Esophagus squamous epithelium (tissue), 5 donors: ENCODE measurements at places on chromosomes 5 and 9.

DNA sequence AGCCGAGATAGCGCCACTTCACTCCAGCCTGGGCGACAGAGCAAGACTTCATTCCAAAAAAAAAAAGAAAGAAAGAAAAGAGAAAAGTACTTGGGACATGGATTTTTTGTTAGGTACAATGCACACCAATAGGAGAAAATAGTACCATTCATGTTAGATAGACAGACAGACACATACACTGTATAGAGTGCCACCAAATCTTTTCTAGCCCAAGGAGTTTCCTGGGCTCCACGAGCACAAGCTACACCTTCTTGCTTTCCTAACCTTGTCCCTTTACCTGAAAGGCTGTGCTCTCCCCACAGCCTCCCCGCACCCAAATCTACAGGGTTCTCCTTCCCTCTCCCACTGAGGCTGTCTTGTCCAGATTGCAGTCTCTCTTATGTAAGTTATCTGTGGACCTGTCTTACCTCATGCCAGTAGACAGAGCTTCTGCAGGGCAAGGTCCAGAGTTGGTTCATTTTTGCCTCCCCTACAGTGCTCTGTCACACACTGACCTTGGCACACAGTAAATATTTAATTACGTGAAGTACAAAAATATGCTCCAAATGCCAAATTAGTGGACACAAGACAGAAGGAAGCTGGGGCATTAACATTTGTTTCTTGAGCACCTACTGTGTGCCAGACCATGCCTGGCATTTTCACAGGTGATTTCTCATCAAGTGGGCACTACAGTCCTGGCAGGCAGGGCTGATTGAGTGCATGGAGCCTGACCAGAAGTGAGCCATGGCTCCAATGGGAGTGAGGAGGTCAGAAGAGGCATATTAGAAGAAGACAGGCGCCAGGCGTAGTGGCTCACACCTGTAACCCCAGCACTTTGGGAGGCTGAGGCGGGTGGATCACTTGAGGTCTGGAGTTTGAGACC, 5.9 kb downstream of the ALAD start:
- no peak for DNase-seq

DNA sequence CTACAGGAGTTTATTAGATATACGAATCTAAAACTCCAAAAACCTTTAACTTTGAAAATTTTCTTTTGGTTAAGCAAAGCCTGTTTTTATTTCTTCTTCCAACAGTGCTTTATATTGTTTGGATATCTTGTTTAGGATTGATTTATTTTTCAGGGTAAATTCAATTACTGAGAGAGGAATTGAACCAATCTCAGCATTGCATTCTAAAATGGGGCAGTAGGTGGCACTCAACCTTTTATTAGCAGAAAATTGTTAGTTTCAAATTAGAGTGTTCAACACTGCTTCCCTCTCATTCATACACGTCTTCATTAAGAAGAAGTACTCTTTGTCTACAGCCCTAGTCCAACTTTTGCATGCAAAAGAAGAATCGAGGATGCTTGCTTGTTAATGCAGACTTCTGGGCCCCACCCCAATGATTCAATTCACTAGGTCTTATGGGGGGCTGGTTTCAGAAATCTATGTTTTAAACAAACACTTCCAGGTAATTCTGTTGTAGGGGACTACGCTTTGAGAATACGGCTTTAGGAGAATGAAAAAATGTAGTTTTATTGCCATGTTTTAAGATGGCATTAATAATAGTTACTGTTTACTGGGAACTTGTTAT, 26.6 kb downstream of the MRPL22 start:
- no peak for DNase-seq

DNA sequence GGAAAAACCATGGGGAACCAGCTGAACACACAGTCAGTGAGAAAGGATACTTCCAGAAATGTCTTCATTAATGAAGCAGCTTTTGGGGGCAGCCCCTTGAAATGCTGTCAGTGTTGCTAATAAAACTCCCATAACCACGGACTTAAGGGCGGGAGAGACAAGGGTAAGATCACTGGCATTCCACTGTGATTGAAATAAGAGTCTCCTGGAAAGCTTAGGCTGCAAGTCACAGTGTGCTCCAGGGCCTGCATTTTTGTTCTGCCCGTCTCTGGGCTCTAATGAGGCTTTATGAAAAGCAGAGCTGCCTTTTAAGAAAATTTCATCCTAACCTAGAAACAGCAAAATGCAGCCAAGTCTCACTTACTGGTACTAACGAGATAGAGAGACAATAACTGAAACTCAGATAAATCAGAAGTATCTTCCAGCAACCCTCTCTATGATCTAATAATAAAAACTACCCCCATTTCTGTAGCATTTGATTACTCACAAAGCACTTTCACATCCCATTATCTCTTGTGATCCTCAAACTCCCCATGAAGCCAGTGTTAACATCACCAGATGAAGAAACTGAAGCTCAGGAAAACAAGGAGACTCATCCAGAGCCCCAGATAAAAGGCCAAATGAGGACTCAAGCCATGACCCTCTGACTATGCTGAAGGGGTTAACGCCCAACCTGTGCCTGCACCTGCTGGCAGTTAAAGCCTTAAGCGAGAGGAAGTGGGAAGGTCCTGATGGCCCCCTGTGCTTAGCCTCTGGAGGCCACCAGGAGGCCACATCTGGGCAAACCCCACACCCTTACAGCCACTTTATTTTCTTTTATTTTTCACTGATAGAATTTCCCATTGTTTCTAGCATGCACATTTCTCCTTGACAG, 37.5 kb downstream of the SPOCK1 start:
- DNase-seq: no peak

GRCh38 chr9:91681461-91682305, 258.1 kb upstream of the NFIL3 start:
- peak; percentile 11 for DNase-seq

- no peak for DNase-seq
Observed at GRCh38 chr5:31638345-31638744, 586 bp upstream of the PDZD2 start.

DNA sequence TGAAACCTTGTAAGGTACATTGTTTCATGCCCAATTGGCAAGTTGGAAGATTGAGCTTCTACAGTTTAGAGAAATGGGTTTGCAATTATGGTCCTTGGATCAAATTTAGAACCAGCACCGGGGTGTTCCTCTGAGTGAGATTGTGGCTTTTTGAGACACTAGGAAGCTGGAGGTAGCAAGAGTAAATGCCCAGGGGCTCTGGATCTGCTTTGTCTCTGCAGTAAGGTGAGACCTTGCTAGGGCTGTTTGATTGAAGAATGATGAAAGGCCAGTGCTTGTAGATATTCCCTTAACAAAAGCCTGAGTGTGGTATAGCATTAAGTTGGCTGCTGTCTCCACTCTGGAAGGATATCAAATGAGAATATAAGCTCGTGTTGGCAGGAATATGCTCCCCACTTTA, 36.0 kb downstream of the WWC1 start:
- no peak for DNase-seq

DNA sequence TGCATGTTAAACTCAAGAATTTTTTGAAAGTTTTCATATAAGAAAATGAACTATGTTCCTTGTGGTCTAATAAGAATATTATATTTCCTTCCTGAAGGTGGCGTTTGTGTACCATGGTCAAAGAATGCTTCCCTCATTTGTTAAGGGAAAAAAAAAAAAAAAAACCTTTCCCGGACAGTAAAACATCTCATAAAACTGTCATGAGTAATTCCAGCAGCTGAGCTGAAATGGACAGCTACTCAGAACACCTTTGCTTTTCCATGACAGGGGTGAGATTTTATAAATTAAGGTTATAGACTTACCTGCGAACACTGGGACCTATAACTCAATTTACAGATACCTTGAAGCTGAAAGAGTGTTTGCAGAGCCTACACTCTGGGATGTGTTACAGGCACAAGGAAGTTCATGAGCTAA, 113.2 kb upstream of the RANBP3L start:
- no peak for DNase-seq

GRCh38 chr5:176596689-176597416, 13.1 kb downstream of the GPRIN1 start:
- no peak for DNase-seq

- DNase-seq: no peak
Observed at GRCh38 chr9:108016446-108016845, 526.9 kb upstream of the KLF4 start.

DNA sequence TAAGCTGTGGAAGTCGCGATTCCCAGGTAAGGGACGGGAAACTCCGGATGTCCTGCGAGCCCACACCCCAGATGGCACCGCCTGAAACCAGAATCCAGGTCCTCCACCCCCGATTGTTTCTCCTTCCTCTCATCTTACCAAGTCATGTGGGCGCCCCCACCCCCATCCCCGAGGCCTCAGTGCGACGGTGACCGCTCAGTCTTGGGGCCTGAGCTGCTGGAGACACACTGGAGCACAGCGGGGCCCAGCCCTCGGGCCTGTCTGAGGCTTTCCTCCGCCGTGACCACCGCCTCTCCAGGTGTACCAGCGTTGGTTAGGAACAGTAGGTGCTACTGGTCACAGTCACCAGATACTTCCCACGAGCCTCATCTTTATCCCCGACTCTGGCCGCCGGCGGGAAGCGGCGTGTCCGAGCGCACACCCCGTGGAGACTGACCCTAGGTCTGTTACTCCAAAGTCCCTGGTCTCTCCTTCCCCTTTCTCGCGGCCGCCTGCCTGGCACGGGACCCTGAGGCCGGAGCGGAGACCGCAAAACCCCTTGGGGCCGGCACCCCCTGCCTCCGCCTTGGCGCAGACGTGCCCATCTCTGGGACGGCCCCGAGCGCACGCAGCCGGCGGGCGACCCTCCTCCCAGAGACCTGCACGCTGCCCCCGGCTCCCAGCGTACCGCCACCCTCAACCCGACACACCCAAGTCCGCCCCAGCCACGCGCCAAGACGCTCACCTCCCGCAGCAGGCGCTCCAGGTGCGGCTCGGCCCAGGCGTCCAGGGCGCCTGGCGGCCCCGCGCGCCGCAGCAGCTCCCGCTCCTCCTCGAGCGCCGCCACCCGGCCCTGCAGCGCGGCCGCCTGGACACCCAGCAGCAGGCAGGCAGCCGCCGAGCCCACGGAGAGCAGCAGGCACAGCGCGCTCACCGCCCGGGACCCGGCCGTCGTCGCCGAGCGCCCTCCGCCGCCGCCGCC, 733 bp downstream of the COL23A1 start:
- no peak for DNase-seq

- no peak for DNase-seq
Observed at GRCh38 chr9:96021551-96022444, 146.3 kb downstream of the ERCC6L2 start.

- DNase-seq: no peak
Observed at GRCh38 chr9:126965077-126965476, 50.5 kb downstream of the RALGPS1 start.

DNA sequence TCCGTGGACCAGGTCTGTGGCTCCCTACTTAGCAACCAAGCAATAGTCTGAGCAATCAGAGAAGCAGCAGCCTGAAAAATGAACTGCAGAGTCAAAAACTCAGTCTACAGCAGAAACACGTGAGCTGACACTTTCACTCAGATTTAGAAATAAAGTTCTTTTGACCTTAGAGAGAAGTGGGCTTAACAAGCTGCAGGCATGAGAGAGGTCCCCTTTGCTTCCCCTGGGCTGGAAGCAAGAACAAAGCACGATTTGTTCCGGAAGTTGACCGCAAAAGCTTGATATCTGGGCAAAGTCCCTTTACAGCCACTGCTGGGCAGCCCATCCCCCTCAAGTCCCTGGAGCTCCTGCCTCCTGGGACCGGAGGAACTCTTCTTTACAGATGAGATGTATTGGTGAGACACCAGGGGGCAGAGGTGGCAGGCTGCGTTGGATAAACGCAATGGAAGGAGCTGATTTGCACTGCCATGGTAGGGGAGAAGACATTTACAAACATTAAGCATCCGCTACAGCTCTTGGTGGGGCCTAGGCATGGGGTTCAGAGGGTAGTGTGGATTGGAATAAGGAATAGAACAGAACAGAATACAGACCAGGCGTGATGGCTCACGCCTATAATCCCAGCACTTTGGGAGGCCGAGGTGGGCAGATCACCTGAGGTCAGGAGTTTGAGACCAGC, 5.8 kb upstream of the SOWAHA start:
- no peak for DNase-seq

DNA sequence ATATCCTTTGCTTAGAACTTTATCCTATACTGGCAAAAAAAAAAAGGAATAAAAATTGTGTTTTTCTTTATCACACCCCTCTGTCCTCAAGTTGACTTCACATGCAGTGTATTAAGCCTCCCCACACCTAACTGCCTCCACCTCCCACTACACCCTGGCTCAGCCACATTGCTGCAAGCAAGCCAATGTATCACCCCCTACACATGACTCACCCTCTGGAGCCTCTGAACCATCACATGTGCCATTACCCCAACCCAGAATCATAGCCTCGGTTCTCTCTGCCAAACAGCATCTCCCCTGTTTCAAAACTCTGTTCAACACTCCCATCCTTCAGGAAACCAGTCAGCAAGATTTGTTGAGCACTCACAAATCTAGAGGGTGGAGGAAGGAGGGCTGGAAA, 209.0 kb downstream of the CWC27 start:
- DNase-seq: no peak

GRCh38 chr9:93007529-93008058, 50.9 kb upstream of the SUSD3 start:
- no peak for DNase-seq

- no peak for DNase-seq
Observed at GRCh38 chr9:83304686-83305085, 233.5 kb downstream of the FRMD3 start.
